Activated T-helper 9 cell treated with anti-CD3 and anti-CD28 coated beads, Interleukin-2, amount 50 U/mL, for 16 hours (primary cell): ENCODE measurements at places on chromosomes 3 and 15.

DNA sequence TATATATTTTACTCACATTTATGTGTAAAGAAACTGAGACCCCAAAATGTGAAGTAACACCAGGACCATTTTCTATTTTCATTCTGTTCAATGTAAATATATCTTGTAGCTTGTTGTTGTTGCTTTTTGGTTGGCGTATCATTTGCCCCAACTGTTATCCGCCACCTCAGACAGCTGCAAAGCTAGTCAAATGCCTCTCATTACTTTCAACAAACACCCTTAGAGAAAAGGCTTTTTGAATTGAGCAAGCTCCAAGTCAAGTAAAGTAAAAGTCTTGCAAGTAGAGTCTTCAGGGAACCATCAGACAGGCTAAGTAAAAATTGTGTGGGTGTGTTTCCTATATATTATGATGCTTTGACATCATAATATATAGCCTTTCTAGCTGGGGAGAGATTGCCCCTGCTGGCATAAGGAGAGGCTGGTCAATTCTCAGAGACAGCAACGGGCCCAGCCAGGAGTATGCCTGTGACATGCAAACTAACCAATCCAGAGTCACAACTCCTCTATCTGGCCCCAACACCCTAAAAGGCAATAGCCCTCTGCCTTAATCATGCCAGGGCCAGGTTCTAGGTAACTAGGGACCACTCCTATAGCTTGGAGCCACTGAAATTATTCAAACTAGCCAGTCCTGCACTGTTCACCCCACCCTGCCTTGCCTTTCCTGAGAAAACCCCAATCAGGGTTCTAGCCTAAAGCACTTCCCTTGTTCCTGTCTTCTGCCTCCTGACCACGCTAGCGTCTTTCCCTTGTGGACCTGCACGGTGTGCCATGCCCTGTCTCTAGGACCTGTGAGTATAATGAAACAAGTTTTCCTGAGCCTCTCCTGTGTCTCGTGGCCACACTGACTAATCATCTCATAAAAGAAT lies 75.6 kb downstream of the RAD18 start:
- DNase-seq, result no peak

DNA sequence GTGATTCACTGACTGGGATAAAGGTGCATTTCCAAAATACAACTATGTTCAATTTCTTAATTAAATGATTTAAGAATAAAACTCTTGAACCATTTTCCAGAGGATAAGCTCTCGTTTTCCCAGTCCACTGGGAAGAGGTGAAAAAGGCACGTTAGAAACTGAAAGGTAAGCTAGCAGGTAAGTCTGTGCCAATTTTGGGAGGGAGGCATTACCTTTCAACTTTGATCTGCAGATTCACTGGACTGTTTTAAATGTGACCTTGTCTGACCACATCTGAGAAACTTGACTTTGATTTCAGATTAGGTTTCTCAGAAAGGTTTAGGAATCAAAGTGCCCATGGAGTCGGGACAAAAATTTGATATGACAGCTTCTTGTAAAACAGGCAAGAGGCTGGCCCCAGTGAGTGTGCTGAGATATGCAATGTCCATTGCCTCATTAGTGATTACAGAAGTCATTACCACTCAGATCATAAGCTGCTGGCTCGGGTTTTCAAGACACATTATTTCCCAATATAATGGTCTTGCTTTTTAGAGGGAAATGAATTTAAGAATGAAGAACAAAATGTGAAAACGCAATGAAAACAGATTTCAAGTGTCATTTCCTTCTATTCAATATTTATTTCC lies 118.8 kb downstream of the ADAMTS9 start:
- no peak for DNase-seq

DNA sequence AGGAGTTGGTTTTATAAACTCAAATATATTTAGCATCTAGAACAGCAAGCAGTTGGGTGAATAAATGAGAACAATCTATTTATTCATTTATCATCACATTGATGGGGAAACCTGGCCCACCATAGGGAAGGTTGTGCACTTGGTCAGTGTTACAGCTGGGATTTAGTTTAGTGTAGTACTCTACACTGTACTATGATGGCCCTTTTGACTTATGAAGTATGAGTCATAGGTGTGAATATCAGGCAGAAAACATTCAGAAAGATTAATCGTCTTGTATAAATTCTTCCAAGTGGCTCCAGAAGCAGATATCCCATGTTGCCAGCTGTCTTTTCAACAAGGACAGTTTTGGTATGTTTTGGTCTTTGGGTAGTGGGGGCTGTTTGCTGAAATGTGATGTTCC lies 38.0 kb downstream of the BBS4 start:
- no peak for DNase-seq

GRCh38 chr3:169077394-169077906 lies 586.1 kb downstream of the MECOM start:
- no peak for DNase-seq

GRCh38 chr15:65766422-65767263 lies 25.4 kb downstream of the DENND4A start:
- no peak for DNase-seq

GRCh38 chr3:56421205-56421604 lies 47.1 kb downstream of the ERC2 start:
- no peak for DNase-seq

DNA sequence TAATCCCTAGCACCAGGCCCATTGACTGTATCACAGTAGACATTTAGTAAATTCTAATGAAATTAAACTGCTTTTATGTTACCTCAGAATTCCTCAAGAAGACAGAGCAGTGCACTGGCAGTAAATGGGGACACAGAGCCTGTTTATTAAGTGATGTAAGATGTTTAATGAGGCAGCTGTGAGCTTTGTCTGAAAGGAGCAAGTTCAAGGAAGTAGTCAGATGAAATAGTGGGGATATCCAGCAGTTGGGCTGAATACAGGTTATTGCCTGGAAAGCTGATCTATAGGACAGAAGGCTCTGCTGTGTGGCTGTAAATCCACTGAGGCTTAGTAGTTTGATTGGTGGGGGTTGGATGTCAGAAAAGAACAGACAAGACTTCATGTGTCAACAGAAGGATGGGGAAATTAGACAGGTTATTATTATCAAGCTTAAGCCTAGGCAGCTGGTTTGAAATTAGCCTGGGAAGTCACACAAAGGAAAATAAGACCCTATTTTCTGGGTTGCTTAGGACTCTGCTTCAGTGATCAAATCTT lies 62.2 kb downstream of the PFN2 start:
- DNase-seq, result no peak

- no peak for DNase-seq
Observed at GRCh38 chr3:170500995-170501394, 82.3 kb downstream of the CLDN11 start.

GRCh38 chr3:125236331-125236903 lies 23.9 kb upstream of the SLC12A8 start:
- DNase-seq, result no peak

GRCh38 chr15:85035980-85036379 lies 54.3 kb downstream of the PDE8A start:
- DNase-seq, result no peak

- DNase-seq, result no peak
Observed at GRCh38 chr15:93244696-93245660, 156.0 kb upstream of the RGMA start.

DNA sequence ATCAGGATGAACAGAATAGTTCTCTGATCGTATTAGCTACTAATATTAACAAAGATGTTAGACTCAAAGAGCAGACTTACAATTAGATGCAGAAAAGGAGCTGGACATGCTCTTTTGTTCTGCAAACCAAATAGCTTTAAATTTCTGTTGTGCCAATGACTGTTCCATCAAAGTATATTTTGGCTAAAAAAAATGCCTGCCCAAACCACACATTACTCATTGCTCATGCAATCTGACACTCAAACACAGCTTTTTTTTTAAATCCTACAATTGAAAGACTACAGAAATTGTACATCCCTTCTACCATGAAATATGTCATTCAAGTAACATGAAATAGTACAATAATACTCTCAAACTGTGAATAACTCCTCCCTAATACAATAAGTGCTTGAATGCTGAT lies 48.6 kb downstream of the SHOX2 start:
- no peak for DNase-seq

GRCh38 chr3:53134631-53135232 lies 4.5 kb upstream of the RFT1 start:
- peak; percentile 45 for DNase-seq

GRCh38 chr15:77251662-77252061 lies 168.2 kb downstream of the PEAK1 start:
- DNase-seq, result no peak

- DNase-seq, result no peak
Observed at GRCh38 chr3:179949412-179949811, 87.3 kb downstream of the PEX5L start.

GRCh38 chr3:18282507-18282906 lies 142.6 kb downstream of the SATB1 start:
- DNase-seq, result no peak

DNA sequence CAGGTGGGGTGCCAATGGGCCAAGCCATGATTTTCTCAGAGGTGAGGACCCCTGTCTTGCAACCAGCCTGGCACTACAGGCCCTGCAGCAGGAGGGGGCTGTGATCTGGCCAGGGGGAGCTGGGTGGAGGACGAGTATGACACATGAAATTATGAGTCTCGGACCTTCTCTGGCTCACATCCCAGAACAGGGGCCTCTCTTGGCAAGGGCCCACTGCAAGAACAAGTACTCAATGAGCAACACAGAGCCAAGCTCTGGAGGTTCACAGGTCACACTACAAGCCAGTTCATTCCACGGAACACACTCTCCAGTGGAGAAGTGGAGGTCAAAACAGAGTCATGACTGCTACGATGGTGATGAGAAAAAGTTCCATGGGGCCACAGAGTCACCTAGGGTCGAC lies 28.3 kb downstream of the CCDC32 start:
- DNase-seq, result no peak

- DNase-seq, result no peak
Observed at GRCh38 chr3:140563206-140563760, 114.6 kb upstream of the TRIM42 start.

DNA sequence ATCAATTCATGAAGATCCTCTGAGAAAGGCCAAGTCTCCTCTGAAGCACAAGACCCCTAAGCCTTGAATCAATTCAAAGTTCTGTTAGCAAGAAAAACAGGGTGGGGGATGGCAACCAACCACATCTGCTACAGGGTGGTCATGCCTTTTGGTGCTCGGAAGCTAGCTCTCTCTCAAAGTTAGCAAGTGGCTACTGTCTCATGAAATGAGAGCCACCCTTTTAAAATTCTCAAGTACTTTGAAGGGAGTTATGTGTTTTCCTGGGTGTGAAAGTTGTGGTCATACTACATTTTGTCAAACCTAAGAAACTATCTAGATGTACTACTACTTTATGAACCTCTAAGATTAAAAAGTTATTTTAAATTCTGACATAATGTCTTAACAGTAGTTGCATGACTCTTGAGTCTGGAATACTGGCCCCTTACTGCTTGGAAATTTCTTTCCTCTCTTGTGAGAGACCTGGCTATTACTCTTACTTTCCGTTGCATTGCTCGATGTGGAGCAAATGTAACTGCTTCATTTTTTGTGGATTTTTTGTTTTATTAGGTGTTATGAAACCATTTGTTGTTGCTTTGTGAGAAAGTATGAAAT lies 116.1 kb downstream of the CHST2 start:
- no peak for DNase-seq

GRCh38 chr3:156373654-156374053 lies 181.3 kb downstream of the SSR3 start:
- no peak for DNase-seq

GRCh38 chr3:159131376-159131775 lies 329.5 kb downstream of the MFSD1 start:
- DNase-seq, result no peak

- DNase-seq, result no peak
Observed at GRCh38 chr15:50916400-50916799, 7.9 kb downstream of the AP4E1 start.

- no peak for DNase-seq
Observed at GRCh38 chr3:126784254-126784653, 80.2 kb downstream of the CHCHD6 start.

- no peak for DNase-seq
Observed at GRCh38 chr3:136667081-136667480, 85.1 kb downstream of the STAG1 start.

DNA sequence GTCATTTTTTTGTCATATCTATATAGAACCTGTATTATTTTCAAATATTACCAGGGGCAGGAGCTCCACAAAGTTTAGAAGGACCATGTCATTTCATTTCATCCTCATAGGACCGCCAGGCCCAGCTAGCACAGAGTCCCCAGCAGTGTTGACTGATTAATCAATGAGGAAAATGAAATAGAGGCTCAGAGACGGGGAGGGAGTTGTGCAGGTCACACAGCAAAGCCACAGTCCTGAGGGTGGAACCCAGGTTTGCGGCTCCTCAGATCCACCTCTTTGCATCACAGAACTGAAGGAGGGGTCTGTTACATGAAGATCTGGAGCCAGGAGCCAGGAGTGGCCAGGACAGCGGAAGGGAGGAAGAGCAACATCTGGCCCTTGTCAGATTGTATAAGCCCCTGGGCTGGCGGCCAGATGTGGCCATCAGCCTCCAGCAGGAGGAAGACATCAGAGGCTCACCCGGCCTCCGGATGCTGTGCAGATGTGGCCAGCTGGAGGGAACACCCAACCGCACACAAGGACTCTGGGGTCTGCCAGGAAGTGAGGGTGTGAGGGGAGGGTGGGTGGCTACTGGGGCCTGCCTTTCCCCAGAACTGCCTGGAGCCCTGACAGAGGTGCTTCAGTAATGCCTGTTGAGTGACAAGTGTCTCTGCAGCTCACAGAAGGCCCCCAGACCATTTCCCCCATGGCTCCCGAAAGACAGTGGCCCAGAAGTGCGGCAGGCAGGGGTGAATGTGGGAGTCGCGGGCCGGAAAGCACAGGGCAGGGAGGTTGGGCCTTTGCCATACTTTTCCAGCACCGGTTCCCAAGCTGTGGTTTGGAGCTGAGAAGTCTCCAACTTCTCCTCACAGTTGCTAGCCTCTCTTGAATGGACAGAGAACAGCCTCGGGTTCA lies 21.3 kb downstream of the EFCC1 start:
- no peak for DNase-seq

DNA sequence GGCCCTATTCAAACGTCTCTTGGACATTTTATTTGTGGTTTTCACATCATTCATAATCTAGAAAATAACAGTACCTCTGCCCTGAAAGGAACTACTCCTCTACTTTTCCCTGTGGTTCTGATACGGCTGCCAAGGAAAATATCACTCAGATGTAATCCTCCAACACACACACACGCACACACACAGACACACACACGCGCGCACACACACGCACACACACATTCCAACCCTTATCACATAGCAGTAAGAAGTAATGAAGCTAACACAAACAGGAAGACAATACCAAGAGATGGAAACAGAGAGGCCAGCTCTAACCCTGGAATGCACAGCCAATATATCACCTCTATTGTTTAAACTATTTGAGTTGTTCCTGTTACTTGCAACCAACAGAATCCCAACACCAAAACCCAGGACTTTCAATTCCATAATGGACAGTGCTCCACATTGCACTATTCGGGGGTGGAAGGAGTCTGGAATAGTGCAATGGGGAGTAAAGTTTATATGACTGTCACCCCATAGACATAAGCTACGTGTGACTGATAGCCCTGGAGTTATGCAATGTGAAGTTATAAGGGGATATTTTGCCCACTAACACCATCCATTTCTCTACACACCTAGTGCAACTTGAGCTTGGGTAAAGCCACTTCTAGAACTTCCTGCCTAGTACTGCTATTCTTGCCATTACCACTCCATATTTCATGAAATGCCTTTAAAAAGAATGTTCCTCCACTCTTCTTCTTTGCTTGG lies 71.3 kb upstream of the FNDC3B start:
- DNase-seq, result no peak
